ENCODE measurements at places on chromosomes 5 and 9. TPM values are rescaled to one million over a fixed set of nuclear protein-coding genes. Genes with fewer than 3 reads are reported as not detected.

FOXD4L3 gene
- polyA plus RNA-seq: 0.81 TPM

CATSPER3 gene
- 0.75 TPM for polyA plus RNA-seq

SLC1A3 gene
- polyA plus RNA-seq: 473 TPM

RANBP17 gene
- 20.0 TPM for polyA plus RNA-seq

CARTPT gene
- polyA plus RNA-seq: 20.2 TPM

EXOC3 gene
- 68.6 TPM for polyA plus RNA-seq

All from spinal cord (tissue), 10 donors.